IPS DF 19.7 (cell line): ENCODE measurements at places on chromosomes 16 and 17.

DNA sequence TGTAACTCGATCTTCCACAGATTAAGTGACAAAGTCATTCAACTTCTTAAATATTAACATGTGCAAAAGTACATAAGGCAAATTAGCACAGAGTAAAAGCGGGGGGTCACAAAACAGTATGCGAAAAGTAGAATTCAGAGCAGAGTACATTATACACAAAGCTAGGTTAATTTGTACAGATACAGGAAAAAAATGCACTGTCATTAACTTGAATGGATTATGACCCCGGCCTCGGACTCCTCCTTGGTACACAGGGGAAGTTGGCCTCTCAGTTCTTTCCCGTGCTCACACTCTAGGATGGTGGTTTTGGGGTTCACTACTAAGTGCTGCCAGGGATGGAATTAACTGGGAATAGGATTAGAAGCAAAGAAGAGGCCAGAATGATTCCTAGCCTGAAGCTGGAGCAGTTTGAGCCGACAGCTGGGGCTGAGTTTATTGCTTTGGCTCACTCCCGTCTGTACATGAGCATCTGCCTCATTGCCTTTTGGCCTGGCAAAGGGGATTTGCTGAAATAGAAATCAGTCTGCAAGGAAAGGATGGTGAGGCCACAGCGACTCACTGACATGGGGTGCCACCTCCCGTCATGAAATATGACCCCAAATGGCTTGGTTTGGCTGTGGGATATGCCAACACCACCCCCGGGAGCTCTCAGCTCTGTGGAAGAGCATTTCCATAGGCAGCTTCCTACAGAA is 23.6 kb downstream of the NTN1 start:
- no peak for DNase-seq

- DNase-seq, result no peak
Observed at GRCh38 chr17:65229621-65229995, 92.4 kb downstream of the RGS9 start.

GRCh38 chr17:27400991-27401390 is 55.3 kb upstream of the KSR1 start:
- DNase-seq, result no peak

DNA sequence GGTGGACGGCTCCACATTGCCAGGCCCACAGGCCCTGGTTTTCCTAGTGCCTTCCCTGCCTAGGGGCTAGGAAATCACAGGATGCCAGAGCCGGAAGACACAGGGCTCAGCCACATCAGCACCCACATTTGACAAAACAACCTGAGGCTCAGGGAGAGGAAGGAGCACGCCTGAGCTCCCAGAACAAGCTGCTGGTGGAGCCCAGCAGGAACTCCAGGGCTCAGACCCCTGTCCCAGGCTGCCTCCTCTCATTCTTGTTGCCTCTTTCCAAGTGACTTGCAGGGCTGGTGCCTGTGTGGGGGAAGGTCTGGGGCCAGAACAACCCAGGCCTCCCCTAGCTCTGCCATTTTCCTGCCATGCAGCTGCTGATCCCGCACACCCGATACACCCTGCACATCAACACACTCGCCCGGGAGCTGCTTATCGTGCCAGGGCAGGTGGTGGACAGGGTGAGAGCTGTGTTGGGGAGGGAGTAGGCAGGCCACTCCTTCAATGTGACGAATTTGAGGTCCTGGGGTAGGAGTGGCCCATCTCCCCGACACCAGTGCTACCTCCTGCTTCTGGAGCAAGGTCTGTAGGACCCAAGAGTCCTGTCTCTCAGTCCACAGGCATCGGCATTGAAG is 7.6 kb downstream of the ALOX15B start:
- DNase-seq, result no peak

GRCh38 chr16:87782033-87782432 is 16.2 kb upstream of the KLHDC4 start:
- DNase-seq, result no peak

- no peak for DNase-seq
Observed at GRCh38 chr17:28711723-28712031, at the start of gene PROCA1. PROCA1 (minus strand) TSS chr17:28711888; CDS start chr17:28711660, 228 bp downstream.

DNA sequence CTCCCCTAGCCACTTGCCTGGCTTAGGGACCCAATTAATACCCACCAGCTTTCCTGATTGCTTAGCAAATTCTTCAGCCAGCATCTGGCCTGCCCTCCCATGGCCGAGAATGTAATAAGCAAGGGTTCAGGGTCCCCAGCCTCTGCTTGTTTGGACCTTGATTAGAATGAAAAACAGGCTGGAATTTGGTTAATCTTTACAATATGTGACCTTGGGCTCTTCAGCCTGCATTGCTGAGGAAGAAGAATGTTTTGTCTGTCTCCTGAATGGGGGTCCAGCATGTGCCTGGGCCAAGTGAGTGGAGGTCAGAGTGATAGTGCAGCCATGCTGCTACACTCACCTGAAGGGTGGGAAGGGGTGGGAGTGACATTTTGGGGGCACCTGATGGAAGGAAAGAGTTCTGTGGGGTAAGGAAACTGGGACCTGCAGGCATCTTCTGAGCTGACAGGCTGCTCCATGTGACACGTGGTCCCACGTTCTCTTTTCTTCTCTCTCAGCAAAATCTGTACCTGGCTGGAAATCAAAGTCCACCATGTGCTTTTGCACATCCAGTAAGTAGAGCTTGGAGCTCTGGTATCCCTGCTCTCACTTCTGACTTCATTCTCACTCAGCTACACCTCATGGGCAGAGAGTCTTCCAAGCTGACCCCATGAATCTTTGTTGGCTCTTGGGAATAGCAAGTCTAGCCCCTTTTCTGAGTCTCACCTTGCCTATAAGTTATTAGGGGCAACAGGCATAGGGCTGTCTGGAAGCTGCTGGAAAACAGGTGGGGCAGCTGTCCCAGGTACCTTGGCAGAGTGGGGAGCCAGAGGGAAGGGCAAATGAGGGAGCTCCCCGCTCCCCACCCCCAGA is 5.3 kb downstream of the TMEM106A start:
- DNase-seq, result no peak

- DNase-seq, result peak; percentile 73
Observed at GRCh38 chr17:38663125-38663751, 11.5 kb downstream of the EPOP start.

- DNase-seq, result no peak
Observed at GRCh38 chr17:74386386-74386785, 19.1 kb downstream of the GPR142 start.

DNA sequence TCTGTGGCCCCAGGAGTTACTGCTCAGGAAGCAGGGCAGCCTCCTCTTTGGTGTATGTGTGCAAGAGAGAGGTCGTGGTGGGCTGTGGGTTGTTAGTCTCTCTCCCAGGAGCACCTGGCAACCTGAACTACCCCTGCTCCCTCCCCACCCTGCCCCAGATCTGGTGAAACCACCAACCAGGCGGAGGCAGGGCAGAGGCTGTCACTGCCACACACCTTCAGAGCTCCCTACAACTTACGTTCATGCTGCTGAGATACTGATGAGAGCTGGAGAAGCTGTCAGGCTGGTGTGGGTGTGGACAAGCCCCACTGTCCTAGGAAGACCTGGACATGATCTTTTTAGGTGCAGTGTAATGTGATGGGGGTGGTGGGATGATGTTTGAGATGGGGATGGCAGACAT is 24.3 kb downstream of the GOSR2 start:
- no peak for DNase-seq

- no peak for DNase-seq
Observed at GRCh38 chr17:77188084-77189066, 47.6 kb downstream of the SEC14L1 start.

GRCh38 chr17:59349178-59349577 is 17.7 kb downstream of the YPEL2 start:
- no peak for DNase-seq

GRCh38 chr17:45809499-45809898 is 25.4 kb downstream of the CRHR1 start:
- DNase-seq, result no peak

- no peak for DNase-seq
Observed at GRCh38 chr16:53150769-53151168, 96.0 kb downstream of the CHD9 start.

DNA sequence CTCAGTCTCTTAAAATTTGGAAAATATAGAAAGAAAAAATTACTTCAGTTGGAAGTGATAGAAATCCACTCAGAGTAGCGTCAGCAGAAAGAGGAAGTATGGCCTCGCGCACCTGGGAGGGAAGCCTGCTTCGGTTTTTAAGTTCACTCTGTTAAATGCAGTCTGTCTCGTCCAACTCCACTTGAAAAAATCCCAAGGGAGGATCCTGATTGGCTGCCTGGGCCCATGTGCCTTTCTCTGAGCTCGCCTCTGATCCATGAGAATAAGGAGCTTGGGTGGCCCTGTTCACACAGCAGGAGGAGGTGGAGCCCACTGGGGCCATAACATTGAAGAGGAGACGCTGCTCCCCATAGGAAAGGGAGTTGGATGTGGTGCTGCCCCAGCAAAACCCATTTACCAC is 40.7 kb downstream of the DNAJA2 start:
- peak; percentile 45 for DNase-seq

DNA sequence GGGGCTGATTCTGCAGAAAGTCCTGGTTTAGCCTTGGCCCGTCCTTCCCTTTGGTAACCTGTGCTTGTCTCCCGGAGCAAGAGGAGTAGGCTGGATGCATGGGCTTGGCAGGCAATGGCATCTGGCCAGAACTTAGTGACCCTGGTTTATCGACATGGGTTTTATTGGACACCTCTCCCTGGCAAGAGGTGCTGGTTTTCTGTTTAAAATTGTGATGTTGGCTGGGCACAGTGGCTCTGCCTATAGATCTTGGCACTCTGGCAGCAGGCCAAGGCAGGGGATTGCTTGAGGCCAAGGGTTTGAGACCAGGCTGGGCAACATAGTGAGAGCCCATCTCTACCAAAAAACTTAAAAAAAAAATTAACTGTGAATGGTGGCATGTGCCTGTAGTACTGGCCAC is 31.2 kb downstream of the SLC12A3 start:
- DNase-seq, result no peak

- no peak for DNase-seq
Observed at GRCh38 chr16:70735141-70735979, 49.5 kb upstream of the MTSS2 start.

DNA sequence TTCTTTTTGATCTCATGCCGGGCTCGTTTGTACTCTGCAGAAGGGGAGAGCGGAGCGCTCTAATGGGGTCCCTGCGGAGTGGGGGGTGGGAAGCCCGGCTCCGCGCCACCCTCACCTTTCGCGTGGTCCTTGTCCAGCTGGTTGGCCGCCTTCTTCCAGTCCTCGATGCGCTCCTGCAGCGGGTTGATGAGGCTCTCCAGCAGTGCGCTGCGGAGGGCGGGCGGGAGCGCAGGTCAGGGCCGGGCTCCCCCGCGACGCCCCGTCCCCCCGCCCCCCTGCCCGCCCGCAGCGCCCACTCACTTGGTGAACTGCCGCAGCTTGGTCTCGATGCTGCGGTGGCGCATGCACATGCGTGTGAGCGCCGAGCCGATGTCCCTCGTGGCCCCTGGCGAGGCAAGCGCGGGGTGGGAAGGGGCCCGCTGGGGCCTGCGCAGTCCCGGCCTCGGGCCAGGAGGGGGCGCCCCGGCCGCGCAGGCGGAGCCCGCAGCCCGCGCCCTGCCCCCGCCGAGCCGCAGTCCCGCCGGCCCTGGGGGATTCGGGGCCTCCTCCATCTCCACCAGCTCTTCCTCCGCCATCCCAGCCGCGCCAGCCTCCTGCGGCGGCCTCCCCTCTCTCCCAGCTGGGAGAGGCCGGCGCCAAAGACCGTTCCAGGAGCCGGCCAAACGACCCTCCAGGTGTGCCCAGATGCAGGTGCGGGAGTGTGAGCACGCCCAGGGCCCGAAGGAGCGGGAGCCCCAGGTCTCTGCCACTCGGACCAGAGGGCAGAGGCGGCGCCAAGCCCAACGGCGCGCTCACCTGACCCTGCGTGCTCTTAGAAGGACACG is 6.0 kb downstream of the MTSS2 start:
- no peak for DNase-seq

GRCh38 chr16:81956213-81956948 is 54.9 kb downstream of the SDR42E1 start:
- DNase-seq, result no peak

DNA sequence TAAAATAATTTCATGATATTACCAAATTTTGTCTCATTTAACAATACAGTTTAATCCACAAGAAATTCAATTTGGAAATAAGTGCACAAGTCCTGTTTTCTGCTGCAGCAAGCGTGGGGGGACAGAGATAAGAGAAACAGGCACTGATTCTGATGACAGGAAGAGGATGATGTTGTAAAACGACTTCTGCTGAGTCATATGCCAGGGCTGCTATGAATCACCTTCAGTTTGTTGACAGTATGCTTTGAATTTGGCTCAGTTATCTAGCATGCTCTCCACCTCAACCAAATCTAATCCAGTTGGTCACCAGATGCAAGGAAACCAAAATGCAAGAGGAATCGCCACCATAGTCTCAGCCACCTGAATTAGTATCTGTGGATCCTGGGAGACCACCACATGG is 244.1 kb upstream of the MON1B start:
- no peak for DNase-seq

- DNase-seq, result no peak
Observed at GRCh38 chr16:1305823-1306222, 3.6 kb upstream of the UBE2I start.

- DNase-seq, result no peak
Observed at GRCh38 chr17:8947201-8947600, 18.3 kb downstream of the PIK3R5 start.

DNA sequence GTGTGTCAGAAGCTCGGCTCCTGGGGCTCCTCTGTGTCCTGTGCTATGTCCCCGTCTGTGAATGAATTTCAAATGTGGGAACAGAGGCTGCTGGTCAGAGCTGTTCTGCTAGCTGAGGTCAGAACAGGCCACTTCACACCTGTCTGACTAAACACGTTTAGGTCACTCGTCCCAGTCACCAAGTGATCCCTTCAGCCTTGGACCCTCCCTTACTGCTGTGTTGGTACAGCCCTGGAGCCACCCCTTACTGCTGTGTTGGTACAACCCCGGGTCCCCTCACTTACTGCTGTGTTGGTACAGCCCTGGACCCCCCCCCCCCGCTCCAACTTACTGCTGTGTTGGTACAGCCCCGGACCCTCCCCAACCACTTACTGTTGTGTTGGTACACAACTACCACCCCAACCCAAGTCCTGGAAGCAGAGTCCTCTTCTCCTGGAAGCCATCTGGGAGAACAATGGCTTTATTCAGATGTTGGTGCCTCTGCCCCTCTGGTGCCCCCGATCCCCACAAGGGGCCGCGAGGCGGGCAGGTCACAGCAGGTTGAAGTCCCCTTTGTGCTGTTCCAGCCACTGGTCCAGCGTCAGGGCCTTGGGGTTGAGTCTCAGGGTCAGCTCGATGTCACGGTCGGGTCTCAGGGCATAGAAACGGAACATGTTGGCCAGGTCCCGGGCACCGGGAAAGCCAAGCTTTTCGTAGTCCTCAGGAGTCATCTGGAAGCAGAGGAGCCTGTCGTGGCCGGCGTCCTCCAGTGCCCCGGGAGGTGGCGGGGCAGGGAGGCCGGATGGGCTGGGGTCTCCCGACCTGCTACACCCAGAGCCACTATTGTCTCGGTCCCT is 13.0 kb downstream of the NMRAL1 start:
- DNase-seq, result no peak

GRCh38 chr17:55286681-55287589 is 22.2 kb downstream of the HLF start:
- DNase-seq, result no peak

DNA sequence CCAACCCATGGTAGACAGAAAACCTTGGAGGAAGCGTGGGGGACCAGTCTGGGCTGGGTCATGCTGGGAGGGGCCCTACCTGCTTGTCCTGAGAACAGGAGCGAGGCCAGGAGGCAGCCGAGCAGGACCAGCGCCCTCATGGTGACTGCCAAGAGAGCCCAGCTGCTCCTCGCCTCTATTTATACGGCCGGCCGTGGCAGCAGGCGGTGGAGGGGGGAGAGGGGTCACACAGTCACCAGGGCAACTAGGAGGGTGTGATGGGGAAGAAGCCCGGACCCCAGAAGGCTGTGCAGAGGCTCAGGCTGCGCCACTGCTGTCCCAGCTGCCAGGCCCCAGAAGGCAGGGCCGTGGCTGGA is at the start of gene SRL:
Gene SRL, minus strand, starts transcription at position 153 of the 356 bp plus-strand sequence. Its CDS starts 13 bp downstream, at position 140.
- no peak for DNase-seq
